ENCODE measurements at places on chromosomes 1 and 21. TPM values are rescaled to one million over a fixed set of nuclear protein-coding genes. Genes with fewer than 3 reads are reported as not detected.

PLA2G2C gene
- polyA plus RNA-seq, result not detected

TDRD10 gene
- 0.54 TPM for polyA plus RNA-seq

WNT3A gene
- polyA plus RNA-seq, result 0.12 TPM

PEAR1 gene
- 1.1 TPM for polyA plus RNA-seq

VWA5B1 gene
- polyA plus RNA-seq, result not detected

SLC9C2 gene
- 0.87 TPM for polyA plus RNA-seq

SPOCD1 gene
- polyA plus RNA-seq, result 2.1 TPM

PIAS3 gene
- polyA plus RNA-seq, result 40.5 TPM

COL11A1 gene
- 26.6 TPM for polyA plus RNA-seq

OR2L5 gene
- not detected for polyA plus RNA-seq

PTPRC gene
- not detected for polyA plus RNA-seq

SFN gene
- polyA plus RNA-seq, result 0.13 TPM

PLA2G2F gene
- not detected for polyA plus RNA-seq

ATP1A2 gene
- polyA plus RNA-seq, result 14.2 TPM

KLHDC9 gene
- polyA plus RNA-seq, result 41.2 TPM

ARMH1 gene
- polyA plus RNA-seq, result 9.0 TPM

SYT14 gene
- 0.09 TPM for polyA plus RNA-seq

CRYAA gene
- polyA plus RNA-seq, result not detected

COX20 gene
- polyA plus RNA-seq, result 104 TPM

LCE3D gene
- polyA plus RNA-seq, result not detected

LAMC2 gene
- 0.36 TPM for polyA plus RNA-seq

WNT4 gene
- 0.36 TPM for polyA plus RNA-seq

PHLDA3 gene
- 57.3 TPM for polyA plus RNA-seq

CEP350 gene
- 31.6 TPM for polyA plus RNA-seq

DCLRE1B gene
- polyA plus RNA-seq, result 5.5 TPM

HPCA gene
- 1.6 TPM for polyA plus RNA-seq

ROR1 gene
- 27.6 TPM for polyA plus RNA-seq

NID1 gene
- 52.1 TPM for polyA plus RNA-seq

FMOD gene
- polyA plus RNA-seq, result 3.1 TPM

SPRR1A gene
- polyA plus RNA-seq, result not detected

ATAD3B gene
- 25.8 TPM for polyA plus RNA-seq

ARPC5 gene
- polyA plus RNA-seq, result 179 TPM

GJB3 gene
- polyA plus RNA-seq, result not detected

ISG20L2 gene
- polyA plus RNA-seq, result 25.1 TPM

LPAR3 gene
- polyA plus RNA-seq, result 5.1 TPM

ALX3 gene
- not detected for polyA plus RNA-seq

HTR6 gene
- not detected for polyA plus RNA-seq

AMY1A gene
- not detected for polyA plus RNA-seq

CYP4X1 gene
- 0.69 TPM for polyA plus RNA-seq

VSIG8 gene
- polyA plus RNA-seq, result not detected

RBBP5 gene
- 9.2 TPM for polyA plus RNA-seq

APOBEC4 gene
- not detected for polyA plus RNA-seq

PAPPA2 gene
- 1.7 TPM for polyA plus RNA-seq

Measured in cardiac muscle cell (in vitro differentiated cells and primary cell).